ENCODE measurements at places on chromosomes 16 and 17. TPM values are rescaled to one million over a fixed set of nuclear protein-coding genes. Genes with fewer than 3 reads are reported as not detected.

GJD3 gene
- total RNA-seq: 0.41 TPM

TMC7 gene
- 1.6 TPM for total RNA-seq

VTN gene
- total RNA-seq: 0.31 TPM

TMEM204 gene
- 9.7 TPM for total RNA-seq

MGAT5B gene
- 0.20 TPM for total RNA-seq

GLYR1 gene
- total RNA-seq: 78.7 TPM

ADAM11 gene
- 0.44 TPM for total RNA-seq

PHKB gene
- 55.6 TPM for total RNA-seq

GRB2 gene
- total RNA-seq: 79.4 TPM

ENPP7 gene
- not detected for total RNA-seq

SLC47A1 gene
- total RNA-seq: 4.9 TPM

KRTAP4-6 gene
- total RNA-seq: not detected

ZG16B gene
- total RNA-seq: 2.6 TPM

FOXC2 gene
- total RNA-seq: 70.4 TPM

TMEM238L gene
- not detected for total RNA-seq

CDH8 gene
- total RNA-seq: 2.8 TPM

RNF40 gene
- 71.1 TPM for total RNA-seq

HOXB4 gene
- total RNA-seq: not detected

ORMDL3 gene
- total RNA-seq: 55.0 TPM

SDR42E2 gene
- total RNA-seq: not detected

KRT40 gene
- not detected for total RNA-seq

KRT36 gene
- not detected for total RNA-seq

FOXN1 gene
- total RNA-seq: not detected

CCL5 gene
- total RNA-seq: not detected

TP53TG3 gene
- not detected for total RNA-seq

SNAI3 gene
- total RNA-seq: not detected

C16orf95 gene
- 6.9 TPM for total RNA-seq

Data from chondrocyte (in vitro differentiated cells).